Skeletal muscle cell (primary cell): ENCODE measurements at places on chromosomes 3 and 15.

GRCh38 chr15:78259232-78259631 lies 5.1 kb upstream of the DNAJA4 start:
- no peak for DNase-seq

DNA sequence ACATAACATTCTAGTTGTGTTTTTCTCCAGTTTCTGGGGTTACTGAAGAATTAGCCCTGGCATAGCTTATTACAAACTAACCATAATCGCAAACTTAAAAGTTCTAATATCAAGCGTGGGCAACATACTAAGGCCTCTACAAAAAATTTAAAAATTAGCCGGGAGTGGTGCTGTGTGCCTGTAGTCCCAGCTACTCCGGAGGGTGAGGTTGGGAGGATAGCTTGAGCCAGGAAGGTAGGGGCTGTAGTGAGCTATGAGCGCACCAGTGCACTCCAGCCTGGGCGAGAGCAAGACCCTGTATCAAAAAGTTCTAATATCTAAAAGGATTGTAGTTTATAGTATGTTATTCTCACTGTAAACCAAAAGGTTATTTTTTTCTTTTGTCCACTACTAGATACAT lies 1.1 kb downstream of the OIP5 start:
- DNase-seq = no peak

DNA sequence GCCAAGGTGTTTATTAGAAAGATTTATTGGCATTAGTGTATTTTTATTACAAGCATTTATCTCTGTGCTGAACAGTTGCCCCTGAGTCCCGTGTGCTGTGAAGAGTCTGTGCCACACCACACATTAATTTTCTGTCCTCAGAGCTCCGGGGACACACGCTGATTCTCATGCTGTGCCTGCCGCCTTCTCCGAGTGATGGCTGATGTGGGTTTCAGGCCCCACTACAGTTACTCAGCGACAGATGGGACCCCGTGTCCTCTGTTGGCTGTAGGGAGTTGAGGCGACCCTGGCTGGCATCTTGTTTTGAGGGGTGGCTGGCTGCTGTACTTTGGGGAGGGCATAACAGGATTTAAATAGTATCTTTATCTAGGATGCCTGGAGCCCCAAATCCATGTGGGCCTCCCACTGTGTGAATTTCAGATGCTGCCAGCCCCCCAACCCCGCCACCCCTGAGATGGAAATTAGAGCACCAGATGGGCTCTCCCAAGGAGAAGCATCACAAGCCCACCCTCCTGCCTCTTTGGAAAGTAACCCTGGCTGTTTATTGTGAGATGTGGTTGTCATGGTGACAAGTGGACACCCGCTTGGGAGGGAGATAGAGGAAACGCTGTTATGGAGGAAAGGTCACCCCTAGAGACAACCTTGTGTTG lies 185.6 kb downstream of the APBA2 start:
- no peak for DNase-seq

DNA sequence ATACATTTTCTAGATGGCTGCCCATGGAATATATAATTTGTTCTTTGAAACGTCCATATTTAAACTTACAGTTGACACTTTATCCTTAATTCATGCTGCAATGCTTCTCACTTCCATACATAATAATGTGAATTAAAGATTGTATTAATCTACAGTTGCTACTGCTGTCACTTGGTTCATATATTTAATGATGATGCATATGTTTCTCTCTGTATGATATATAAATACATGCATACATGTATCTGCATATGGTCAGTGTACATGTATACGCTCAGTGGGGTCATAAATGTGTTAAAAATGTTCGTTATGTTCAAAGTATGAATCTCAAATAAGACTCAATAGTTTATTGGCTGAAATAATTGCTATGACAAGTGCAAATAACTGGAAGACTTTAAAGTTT lies 382.5 kb downstream of the NLGN1 start:
- no peak for DNase-seq

DNA sequence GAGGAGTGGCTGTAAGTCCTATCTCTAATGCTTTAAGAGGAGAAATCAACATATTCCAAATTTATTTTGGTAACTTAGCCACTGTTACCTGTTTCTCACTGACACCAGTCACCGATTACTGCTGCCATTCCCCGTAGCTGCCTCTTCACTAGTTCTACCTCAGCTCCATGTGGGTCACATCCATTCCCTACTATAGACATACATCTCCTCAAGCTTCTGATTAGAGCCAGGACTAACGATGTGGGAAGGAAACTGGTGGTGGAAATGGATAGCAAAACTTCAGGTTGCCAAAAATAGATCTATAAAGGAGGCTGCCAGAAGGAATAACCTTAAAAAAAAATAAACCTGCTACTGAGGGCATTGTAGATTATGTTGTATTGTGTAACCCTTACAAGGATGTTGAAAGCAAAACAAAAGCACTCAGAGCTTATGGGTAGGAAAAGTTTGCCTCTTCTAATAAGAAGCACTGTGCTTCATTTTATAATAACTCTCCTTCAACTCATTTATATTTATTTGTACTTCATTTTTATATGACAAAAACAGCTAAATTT lies 56.0 kb downstream of the KAT2B start:
- no peak for DNase-seq

DNA sequence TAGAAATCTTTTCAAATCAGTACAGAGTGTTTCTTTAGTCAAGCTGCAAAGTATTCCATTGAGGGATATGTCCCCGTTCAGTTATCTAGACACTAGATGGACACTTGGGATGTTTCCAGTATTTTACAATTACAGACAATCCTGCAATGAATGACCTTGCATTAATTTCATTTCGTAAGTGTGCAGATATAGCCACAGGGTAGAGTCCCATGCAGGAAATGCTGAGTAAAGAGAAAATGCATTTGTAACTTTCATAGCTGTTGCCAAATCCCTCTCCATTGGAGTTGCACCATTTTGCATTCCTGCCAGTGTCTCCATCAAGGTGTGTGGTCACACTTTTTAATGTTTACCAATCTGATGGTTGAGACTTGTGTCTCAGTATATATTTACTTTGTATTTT lies 92.5 kb downstream of the LIPC start:
- DNase-seq = no peak

GRCh38 chr3:124963755-124964154 lies 29.2 kb upstream of the MUC13 start:
- DNase-seq = no peak

GRCh38 chr3:125552401-125552800 lies 32.4 kb upstream of the SNX4 start:
- no peak for DNase-seq

GRCh38 chr15:72824112-72824511 lies 40.6 kb upstream of the ADPGK start:
- DNase-seq = no peak

- DNase-seq = peak; percentile 92
Observed at GRCh38 chr3:31067004-31067403, 172.5 kb upstream of the GADL1 start.

GRCh38 chr3:151903501-151903991 lies 30.1 kb downstream of the SUCNR1 start:
- peak; percentile 41 for DNase-seq

DNA sequence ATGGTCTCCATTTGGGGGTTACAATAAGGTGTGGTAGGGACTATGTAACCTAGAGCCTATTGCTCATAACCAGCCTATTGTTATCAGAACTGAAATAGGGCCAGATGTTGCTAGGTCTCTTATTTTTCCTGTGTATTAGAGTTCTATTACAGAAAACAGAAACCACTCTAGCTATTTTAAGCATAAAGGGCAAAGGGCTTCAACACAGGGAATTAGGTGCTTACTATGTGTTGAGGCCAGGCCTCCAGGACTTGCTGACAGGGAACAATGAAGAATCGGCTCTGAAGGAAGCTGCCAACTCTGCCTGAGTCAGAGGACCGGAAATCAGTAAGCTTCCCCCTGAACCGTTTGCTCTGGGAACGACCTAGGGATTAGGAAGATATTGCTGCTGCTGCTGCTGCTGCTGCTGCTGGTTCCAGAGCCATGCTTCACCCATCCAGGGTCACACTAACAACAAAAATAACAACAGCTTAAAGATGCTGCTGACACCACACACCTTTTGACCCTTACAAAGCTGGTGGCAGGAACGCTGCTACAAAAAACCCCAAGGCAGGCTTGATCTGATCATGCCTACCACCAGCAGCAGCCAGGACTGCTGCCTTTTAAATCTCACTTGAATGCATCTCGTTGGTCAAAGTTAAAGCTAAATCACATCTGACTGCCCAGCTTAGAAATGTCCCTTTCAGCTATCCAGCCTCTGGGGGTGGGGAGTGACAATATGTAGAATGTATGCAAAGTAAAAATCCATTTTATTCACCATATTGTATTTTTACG lies 276.9 kb upstream of the IL12A start:
- peak; percentile 96 for DNase-seq

DNA sequence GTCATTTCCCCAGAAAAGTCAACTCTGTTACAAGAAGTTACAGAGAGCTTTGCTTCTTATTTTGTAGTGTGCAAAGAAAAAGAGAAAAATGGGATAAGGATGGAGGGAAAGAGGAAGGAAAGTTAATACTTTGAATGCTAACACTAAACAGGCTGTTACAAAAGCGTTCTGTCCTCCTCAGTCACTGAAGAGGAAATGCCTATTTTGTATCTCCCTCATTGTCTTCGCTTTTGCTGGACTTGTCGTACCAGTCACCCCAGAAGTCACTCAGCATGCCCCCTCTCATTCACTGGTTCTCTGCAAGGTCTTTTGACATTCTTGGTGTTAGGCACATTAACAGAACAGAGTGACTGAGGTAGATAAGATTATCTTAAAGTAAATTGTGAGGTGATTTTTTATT lies 129.6 kb downstream of the ALCAM start:
- DNase-seq = no peak

DNA sequence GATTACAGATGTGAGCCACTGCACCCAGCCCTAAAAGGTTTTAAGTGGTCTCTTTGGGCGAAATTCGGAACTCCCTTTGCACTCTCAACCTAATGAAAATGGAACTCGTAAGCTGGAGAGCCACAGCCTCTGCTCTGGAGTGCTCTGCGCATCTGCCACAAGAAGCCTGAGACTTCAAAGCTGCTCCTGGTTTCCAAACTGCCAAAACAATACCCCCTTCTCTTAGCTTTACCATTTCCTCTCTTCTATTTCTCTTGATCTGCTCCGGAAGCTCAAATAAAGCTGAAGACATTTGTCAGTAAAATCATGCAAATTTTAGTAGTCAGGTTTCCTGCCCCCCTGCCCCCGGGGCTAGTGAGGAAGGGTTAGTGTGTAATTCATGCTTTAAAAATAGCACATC lies 312.7 kb downstream of the MFSD1 start:
- DNase-seq = no peak

GRCh38 chr3:152314677-152315353 lies 46.1 kb downstream of the MBNL1 start:
- DNase-seq = no peak

GRCh38 chr3:198076722-198077308 lies 116.8 kb downstream of the LMLN start:
- no peak for DNase-seq

GRCh38 chr3:179454887-179455286 lies 3.6 kb upstream of the GNB4 start:
- no peak for DNase-seq

- DNase-seq = no peak
Observed at GRCh38 chr3:31762888-31763351, 218.1 kb downstream of the OSBPL10 start.

DNA sequence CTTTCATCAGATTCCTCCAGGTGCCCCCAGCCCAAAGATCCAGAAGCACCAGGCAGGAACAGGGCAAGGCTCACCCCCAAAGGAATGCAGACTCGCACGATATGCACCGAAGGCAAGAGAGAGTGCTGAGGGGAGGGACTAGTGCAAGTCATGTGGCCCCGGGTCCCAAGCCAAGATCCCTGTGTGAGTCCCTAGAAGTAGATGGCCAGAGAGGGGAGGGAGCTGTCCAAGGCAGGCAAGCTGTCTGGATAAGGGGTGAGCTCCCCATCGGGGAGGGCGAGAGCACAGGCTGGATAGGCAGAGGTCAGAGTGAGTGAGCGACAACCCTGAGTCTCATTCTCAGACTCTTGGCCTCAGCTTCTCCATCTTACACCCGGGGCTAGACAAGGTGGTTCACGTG lies 171.5 kb upstream of the LINGO1 start:
- DNase-seq = no peak

DNA sequence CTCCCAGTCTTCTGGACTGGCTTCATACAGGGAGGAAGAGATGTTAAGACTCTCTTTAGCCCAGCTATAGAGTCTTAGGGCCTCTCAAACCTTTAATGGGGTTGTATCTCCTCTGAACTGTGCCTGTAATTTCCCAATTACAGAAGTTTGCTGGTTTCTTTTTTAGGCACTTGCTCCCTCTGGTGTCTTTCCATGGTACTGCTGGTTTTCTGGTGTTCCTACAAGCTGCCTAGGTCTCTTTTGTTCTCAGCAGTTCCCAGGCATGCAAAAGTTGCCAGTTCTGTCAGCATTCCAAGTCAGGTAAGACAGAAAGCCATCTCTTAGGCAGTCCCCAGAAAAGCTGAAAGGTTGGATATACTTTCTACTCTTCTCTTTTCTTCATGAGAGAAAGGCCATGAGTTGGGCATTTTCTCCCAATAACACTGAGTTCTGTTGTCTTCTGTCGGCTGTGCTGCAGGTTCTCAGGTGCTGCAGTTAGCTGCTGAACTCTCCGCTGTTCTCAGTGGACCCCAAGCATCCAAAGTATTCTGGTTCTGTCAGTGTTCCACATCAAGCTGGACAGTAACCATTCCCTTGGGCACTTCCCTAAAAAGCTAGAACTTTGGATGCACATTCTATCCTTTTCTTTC lies 54.4 kb upstream of the EHHADH start:
- DNase-seq = no peak

GRCh38 chr3:188194332-188194731 lies 40.4 kb downstream of the LPP start:
- DNase-seq = no peak

DNA sequence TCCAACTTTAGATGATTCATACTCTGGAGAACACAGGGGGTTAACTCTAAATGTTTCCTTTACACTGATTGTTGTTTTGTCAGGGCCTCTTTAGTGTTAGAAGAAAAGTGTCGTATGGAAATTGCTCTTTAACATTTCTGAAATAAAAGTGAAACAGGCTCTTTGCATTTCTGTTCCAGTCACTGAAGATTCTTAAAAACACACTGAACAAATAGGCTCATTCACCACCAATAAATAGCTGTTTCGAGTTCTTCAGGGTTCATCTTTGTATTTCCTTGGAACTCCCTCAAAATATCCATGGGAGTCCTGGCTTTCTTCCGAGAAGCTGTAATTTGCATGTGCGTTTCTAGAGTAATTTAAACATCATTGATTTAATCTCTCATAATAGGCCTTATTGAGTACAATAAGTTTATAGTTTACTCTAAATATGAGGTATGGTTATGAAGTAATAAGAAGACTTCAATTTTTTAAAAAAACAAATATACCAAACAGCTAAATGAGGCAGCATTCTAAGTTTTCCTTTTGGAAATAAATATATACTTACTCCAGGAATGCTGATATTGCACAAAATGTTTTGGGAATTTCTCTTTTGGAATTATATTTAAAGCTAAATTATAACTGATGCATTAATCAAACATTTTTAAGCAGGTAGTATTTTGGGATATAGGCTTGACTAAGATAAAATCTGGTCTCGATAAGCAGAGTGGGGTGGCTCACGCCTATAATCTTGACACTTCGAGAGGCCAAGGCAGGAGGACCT lies 327.4 kb downstream of the EPHA3 start:
- DNase-seq = no peak

- no peak for DNase-seq
Observed at GRCh38 chr15:73781038-73781925, 28.1 kb upstream of the INSYN1 start.
